ENCODE measurements at places on chromosomes 6 and 20.

DNA sequence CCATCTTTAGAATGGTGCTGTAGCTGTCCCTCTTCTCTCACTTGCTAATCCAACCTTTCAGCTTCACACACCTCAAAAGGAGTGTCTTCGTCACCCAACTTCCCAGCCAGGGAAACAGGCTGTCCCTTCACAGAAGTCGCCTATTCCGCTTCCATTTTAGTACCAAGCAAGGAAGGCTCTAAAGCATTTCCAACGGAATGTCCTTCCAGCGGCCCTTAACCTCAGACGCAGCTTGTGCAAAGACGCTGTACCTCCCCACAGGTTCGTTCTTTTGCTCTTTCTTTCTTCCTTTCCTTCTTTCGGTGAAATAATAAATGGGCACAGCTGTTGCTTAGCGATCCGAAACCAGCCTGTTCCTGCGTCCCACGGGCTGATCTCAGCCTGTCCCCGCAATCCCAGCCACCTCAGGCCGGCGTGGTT, 1.5 kb downstream of the PTPRT start:
- no peak for DNase-seq

DNA sequence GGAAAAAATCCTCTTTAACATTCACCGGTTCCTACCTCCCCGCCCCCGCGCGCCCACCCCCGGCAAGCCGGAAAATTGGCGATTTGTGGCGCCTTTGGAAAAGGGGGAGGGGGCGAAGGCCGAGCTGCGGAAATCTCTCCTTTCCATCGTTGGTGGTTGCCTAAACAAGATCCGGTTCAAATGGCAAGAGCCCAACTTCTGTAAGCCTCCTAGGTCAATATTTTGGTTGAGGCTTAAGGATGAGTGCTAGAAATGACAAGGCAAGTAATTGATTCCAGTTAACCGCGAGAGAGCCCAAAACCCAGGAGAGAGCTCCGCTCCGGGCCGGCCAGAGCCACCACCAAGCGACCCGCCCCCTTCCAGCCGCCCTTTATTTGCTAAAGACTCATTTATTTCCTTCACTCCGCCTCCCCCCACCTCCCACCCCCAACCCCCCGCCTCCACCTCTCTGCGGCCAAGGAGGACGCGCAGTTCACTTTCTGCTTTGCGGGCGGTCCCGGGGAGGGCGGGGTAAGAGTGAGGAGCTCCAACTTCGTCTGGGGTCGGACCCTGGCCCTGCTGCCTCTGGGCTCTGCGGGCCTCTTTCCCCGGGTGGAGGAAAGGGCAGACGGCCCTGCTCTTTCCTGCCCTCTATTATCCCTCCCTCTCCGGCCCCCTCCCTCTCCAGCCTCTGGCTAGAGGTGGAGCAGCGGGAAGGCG, 838 bp upstream of the NKX2-2 start:
- DNase-seq = no peak

- DNase-seq = no peak
Measured at GRCh38 chr6:134447883-134448387, 130.0 kb upstream of the SGK1 start.

- no peak for DNase-seq
Measured at GRCh38 chr20:32621891-32622584, 36.9 kb upstream of the NOL4L start.

DNA sequence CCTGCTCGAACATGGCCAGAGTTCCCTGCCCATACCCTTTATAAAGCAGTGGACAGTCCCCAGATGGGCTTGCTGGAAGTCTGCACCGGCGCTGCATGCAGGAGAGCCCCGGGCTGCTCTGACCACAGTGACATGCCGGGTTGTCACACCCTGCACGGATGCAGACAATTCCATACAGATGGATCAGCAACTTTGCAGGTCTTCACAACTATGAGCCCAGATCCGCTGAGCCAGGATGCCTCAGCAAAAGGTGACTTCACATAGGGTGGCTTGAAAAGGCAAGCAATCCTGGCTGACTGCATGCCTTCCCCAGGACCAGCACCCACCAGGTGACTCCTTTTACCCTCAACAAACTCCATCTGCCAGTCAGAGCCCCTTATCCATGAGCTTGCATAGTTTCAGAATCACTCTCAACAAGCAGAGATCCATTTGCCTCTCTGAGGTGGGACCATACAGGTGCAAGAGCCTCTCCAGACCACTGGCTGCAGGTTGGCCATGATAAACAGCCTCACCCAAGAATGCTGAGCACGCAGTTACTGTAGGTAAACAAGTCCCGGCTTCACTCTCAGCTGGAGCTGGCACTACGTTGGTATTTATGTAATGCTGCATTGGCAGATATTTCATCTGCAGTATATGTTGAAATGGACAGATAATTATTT, 183.0 kb upstream of the QKI start:
- no peak for DNase-seq

GRCh38 chr6:44356487-44356886, 14.0 kb downstream of the SPATS1 start:
- DNase-seq = no peak

- DNase-seq = no peak
Measured at GRCh38 chr20:62886709-62887058, 25.1 kb upstream of the TCFL5 start.

DNA sequence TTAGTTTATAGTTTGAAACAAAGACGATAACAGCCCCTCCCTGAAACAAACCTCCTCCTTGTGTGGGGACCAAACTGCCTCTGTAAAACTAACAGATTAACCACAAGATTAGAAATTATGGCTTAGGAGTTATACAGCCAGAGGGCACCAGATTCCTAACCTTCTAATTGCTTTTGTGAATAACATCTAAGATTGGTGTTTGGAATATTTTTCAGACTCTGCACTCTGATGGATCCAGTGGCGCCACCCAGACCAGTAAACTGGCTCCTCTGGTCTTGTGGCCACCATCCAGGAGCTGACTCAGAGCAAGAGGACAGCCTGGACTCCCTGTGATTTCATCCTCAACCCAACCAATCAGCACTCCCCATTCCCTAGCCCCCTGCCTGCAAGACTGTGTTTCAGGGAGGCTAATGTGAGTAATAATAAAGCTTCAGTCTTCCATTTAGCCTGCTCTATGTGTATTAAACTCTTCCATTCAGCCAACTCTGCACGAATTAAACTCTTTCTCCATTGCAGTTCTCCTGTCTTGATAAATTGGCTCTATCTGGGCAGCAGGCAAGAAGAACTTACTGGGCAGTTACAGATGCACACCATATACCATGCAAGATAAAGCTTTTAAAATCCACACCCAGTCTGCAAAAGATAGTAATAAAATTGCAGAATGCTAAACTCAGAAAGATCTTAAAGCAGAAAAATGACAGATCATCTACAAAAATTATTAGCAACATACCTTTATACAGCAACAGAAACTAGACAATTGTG, 58.5 kb upstream of the SLC22A16 start:
- no peak for DNase-seq

DNA sequence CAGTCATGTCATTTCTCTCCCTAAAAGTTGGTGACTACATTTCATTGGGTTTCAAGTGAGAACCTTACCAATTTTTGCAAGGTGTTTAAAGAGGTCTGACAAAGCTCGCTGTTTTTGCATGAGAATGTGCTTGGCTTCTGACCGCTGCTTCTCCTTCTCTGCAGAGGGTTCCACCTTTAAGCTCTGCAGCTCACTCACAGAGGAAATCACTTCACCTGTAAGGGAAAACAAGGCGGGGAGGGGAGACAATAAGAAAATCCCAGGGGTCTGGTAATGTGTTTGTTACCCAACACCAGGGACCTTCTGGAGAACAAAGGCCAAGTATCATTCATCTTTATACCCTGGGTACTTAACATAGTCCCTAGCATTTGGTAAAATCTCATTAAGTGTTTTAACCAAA, 40.0 kb upstream of the LYRM2 start:
- no peak for DNase-seq

GRCh38 chr6:12048609-12049008, 36.5 kb downstream of the HIVEP1 start:
- DNase-seq = no peak

- DNase-seq = no peak
Measured at GRCh38 chr20:47776639-47777038, 8.6 kb downstream of the SULF2 start.

- no peak for DNase-seq
Measured at GRCh38 chr20:15827628-15828027, 745.6 kb downstream of the KIF16B start.

DNA sequence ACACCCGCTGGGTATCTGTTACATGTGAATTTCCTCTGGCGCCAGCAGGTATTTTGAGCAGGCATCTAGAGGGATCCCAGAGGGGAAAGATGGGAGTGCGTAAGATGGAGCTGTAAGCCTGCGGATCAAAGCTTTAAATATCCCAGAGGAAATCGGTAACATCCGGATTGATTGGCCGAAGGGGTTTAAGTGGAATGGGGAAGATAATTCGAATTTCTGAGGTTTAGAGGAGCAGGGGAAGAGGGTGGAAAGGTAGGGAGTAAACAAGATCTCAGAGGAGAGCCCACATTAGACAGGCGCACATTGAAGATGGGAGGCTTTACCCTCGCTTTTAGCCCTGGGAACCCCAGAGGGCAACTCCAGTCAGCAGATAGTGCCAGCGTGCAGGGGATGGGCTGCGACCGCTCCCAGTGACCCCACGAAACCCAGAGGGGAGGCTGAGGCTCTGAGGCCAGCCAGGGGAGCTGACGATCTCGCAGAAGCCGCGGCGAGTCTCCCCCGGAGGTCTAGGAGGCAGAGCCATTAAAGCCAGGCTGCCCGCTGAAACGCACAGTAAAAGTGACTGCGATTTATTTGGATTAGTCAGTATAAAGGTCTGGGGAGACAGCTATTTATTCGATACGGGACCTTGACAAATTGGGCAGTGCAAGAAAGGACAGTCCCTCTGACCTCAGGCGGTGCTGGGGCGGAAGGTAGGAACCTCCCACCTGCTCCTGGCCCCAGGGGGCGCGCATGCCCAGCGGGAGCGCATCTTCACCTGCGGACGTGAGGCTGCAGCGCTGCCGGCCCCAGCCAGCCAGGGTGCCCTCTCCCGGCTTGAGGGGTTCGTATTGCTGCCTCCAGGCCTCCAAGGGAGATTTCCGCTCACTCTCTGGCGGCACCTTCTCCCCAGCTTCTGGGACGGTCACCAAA, 34.3 kb upstream of the TCF21 start:
- DNase-seq = no peak

GRCh38 chr6:169449221-169449620, 195.6 kb upstream of the THBS2 start:
- DNase-seq = no peak

GRCh38 chr6:70363741-70364493, 49.4 kb upstream of the FAM135A start:
- no peak for DNase-seq

- no peak for DNase-seq
Measured at GRCh38 chr20:61251529-61252393, at the start of gene CDH4. TSS of gene CDH4 (plus strand) at chr20:61252261.

GRCh38 chr20:35560105-35560511, 18.2 kb downstream of the ERGIC3 start:
- no peak for DNase-seq

DNA sequence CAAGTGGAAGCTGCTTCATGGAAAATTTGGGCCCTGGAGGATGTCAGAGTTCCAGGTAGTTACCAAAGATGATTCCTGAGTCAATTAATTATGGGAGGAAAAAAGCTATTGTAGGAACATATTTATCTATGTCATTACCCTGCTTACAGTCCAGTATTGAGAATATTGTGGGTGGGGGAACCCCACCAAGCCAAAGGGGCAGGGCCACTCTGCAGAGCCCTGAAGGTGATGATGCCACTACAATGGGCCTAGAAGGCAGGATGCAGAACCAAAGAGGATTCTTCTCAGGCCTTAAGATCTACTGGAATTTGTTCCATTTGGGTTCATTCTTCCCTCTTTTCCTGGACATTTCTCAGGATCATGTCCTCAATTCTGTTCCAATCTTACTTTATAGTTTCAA, 375.2 kb upstream of the MARCKS start:
- no peak for DNase-seq

- no peak for DNase-seq
Measured at GRCh38 chr20:47019121-47019824, 124.6 kb downstream of the EYA2 start.

- DNase-seq = no peak
Measured at GRCh38 chr6:5323979-5324378, 62.7 kb downstream of the FARS2 start.

DNA sequence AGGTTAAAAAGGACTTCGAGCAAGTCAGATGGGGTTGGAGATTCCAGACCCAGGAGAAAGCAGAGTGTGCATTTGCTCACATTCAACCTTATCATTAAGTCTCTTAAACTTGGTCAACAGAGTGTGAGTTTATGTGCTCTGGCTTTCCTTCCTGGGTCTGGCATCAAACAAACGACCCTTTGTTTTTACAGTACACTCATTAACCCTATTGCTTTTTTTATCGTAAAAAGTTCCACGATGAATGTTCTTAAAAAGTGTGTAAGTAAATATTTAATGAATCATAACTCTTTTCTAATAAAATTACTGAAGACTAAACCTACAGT, 2.5 kb downstream of the FYN start:
- DNase-seq = no peak

DNA sequence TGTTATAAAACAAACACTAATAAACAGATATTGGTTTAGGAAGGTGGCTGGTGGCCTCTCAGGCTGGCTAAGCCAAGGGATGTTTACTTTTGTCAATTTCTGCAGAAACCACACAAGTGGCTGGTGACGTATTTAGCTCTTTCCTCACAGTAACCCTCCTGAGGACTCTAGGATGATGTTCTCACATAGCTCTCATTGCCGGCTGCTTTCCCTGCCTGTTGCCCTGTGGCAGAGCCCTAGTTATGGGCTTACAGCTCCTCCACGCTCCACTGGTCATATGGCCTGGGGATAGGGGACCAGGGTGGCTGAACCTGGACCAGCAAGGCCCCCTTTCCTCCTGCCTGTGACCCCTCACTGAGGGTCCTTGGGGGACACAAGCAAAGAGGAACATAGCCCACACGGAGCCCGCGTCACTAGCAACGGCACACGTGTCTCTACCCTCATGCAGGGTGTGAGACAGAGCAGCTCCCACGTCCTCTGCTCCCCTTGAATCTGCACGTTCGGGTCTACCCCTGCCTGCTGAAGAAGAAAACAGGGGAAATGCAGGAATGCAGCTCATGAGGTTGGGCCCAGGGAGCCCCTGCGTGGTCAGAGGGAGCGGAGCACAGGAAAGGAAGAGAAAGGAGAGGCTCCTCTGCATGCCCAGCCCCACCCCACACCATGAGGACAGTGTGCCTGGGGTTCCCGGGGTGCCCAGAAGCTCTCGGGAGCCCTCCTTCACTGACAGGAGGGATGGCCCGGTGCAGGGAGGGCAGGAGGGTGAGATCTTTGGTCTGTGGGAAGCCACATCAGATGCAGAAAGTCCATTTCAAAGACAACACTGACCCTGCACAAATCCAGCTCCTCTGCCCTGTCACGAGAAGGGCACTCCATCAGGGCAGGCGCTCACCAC, 13.9 kb downstream of the RAMACL start:
- DNase-seq = no peak

DNA sequence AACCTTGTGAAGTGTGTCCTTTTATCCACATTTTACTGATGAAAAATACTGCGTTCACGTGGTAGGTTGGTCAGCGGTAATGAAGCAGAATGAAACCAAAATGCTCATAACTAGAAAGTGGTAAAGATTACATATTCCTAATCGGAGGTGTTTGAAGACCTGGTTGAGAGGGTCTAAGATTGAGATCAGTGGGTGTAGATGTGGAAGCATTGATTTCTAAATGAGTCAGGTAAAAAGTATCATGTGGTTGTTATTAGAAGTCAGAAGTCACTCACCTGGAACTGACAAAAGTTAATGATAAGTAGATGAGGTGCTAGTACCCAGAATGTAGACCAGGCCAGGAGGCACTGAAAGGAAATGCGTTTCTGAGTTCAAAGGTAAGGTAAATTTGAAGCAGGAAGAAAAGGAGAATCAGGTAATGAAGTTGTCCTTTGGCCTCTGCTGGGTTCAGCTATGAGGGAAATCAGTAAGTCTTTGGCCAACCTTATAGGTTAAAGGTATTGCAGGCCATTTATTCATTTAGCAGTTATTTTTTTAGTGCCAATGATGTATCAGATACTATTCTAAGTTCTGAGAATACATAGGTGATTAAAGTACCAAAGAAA, 31.2 kb downstream of the FAM83B start:
- no peak for DNase-seq
